ENCODE measurements at places on chromosomes 6 and 20. TPM values are rescaled to one million over a fixed set of nuclear protein-coding genes. Genes with fewer than 3 reads are reported as not detected.

ARFGEF2 gene
- 10.9 TPM for polyA plus RNA-seq

ARMH2 gene
- not detected for polyA plus RNA-seq

CLIC5 gene
- 10.1 TPM for polyA plus RNA-seq

GPSM3 gene
- polyA plus RNA-seq = 3.4 TPM

OOEP gene
- not detected for polyA plus RNA-seq

MUCL3 gene
- polyA plus RNA-seq = 0.34 TPM

GRCh38 chr6:139588076-139588639 lies 213.7 kb upstream of the CITED2 start:
- no peaks in the 10 kb centered on the region for H3K27me3 ChIP-seq
- H3K36me3 ChIP-seq = no peaks in the 10 kb centered on the region
- H3K4me3 ChIP-seq = no peak overlapping the region
- peak overlapping the region; percentile 78 for H3K27ac ChIP-seq
- H3K4me1 ChIP-seq = peaks cover 24% of the 10 kb centered on the region

DNA sequence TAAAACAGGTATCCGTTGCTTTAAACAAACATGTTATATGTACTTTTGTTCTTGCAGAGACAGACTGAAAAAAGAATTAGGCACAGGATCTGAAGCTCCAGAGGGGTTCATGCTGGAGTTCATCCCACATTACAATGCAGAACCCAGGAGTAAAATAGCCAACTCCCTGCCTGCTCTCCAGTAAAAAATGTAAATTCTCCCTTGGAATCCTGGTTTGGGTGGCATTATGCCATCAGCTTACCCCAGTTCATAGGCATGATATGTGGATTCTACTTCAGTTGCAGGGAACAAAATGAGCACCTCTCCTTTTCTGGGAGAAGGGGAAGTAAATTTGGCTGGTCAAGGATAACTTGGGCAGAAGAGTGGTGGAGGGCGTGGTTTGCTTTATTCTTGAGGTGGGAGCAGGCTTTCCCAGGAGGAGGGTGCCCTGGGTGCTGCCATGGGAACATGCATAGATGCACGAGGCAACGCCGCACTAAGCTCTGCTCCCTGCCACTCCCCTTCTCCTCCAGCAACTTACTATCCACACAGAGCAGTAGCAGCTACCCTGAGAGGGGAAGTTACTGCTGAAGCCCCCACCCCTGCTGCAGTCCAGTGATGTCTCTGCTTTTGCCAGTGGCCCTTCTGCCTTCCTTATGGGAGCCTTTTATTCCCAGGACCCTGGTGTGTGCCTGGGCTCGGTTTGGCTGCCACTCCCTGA lies 71.6 kb upstream of the GLP1R start:
- DNase-seq = no peak
- peaks cover 21% of the 10 kb centered on the region for H3K4me1 ChIP-seq
- H3K27me3 ChIP-seq = peaks cover 16% of the 10 kb centered on the region
- H3K4me3 ChIP-seq = no peak overlapping the region
- H3K27ac ChIP-seq = no peak overlapping the region

- H3K4me3 ChIP-seq = no peak overlapping the region
- no peaks in the 10 kb centered on the region for H3K27me3 ChIP-seq
- no peaks in the 10 kb centered on the region for H3K36me3 ChIP-seq
- no peak for DNase-seq
Observed at GRCh38 chr20:48959899-48960550, 38.5 kb downstream of the ARFGEF2 start.

DNA sequence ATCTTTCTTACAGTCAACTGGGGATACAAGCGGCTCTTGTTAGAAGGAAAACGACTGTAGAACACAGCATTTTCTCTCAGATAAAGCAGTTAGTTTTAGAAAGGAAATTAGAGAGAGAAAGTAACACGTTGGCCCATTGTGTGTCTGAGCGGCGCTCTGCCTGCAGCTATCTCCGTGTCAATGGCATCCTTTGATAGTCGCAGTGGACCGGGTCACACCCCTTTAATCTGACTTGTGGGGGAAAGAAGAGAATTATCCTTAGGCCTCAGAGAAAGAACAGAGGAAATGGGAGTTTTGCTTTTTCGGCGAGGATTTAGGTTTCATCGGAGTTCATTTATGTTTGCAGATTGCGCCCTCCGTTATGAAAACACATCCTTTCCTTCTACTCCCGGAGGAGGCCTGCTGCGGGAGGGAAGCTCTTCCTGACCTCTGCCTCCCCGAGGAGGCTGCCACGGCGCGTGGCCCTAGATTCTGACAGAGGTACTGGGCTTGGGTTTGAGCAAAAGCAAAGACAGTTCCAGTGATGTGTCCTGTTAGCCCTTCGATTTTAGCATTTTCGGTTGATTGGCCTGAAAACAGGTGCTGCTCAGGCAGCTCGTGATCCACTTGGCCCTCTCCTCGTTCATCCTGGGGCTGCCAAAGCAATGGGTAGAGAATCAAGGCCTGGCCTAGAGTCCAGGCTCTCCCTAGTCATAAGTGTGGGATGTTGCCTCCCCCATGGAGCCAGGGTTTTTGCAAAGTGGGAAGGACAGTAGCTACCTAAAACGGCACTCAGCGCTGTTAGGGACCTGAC lies 74.9 kb downstream of the ZDHHC14 start:
- no peak overlapping the region for H3K4me3 ChIP-seq
- no peak overlapping the region for H3K27ac ChIP-seq
- no peaks in the 10 kb centered on the region for H3K27me3 ChIP-seq
- H3K4me1 ChIP-seq = no peaks in the 10 kb centered on the region
- DNase-seq = no peak

- H3K4me1 ChIP-seq = no peaks in the 10 kb centered on the region
- H3K4me3 ChIP-seq = no peak overlapping the region
- H3K36me3 ChIP-seq = no peaks in the 10 kb centered on the region
- no peaks in the 10 kb centered on the region for H3K27me3 ChIP-seq
- H3K27ac ChIP-seq = no peak overlapping the region
Observed at GRCh38 chr20:25000268-25000801, 7.8 kb upstream of the APMAP start.

DNA sequence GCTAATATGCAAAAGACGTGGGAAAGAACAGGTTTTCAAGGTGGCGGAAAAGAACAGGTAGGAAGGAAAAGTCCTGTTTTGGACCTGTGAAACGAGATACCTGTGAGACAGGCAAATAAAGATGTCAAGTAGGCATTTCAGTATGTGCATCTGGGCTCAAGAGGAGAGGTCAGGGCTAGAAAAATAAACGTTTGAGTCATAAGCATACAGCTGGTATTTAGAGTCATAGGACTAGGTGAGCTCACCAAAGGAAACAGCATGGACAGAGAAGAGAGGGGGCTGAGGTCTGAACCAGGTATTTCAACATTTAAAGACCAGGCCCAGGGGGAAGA lies 14.9 kb downstream of the MTFR2 start:
- H3K4me3 ChIP-seq = no peak overlapping the region
- no peak for DNase-seq
- H3K27ac ChIP-seq = no peak overlapping the region
- no peaks in the 10 kb centered on the region for H3K4me1 ChIP-seq

DNA sequence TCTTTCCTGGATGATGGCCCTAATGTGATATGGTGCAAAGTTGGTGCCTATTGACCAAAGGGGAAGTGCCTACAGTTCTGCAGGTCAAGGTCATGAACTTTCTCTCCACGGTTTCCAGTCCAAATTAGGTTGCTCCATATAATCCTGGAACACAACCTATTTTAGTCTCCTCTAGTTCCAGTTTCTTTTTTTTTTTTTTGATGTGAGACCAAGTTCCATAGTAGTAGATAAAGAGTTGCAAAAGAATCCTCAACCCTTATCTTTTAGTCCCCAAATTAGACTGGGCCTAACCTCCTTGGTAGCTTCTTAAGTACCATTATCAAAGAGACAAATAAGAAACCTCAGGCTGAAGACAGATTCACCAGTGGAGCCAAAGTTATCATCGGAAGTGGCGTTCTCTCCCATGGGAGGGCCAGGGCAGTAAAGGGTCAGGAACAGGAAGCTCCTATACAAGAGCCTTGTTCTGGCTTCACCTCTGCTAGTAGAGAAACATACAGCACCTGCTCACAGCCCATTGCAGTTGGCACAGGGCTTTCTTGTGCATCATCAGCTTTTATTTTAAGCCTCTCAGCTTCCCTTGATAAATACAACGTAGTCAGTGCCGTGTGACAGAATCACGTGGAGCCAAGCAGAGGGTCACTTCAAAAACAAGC lies 132.2 kb upstream of the RREB1 start:
- H3K36me3 ChIP-seq = no peaks in the 10 kb centered on the region
- H3K4me1 ChIP-seq = peaks cover 6% of the 10 kb centered on the region
- H3K27ac ChIP-seq = no peak overlapping the region
- no peak for DNase-seq
- no peak overlapping the region for H3K4me3 ChIP-seq

GRCh38 chr6:130694606-130695005 lies 132.6 kb upstream of the SMLR1 start:
- no peaks in the 10 kb centered on the region for H3K4me1 ChIP-seq
- no peaks in the 10 kb centered on the region for H3K27me3 ChIP-seq
- no peaks in the 10 kb centered on the region for H3K36me3 ChIP-seq

DNA sequence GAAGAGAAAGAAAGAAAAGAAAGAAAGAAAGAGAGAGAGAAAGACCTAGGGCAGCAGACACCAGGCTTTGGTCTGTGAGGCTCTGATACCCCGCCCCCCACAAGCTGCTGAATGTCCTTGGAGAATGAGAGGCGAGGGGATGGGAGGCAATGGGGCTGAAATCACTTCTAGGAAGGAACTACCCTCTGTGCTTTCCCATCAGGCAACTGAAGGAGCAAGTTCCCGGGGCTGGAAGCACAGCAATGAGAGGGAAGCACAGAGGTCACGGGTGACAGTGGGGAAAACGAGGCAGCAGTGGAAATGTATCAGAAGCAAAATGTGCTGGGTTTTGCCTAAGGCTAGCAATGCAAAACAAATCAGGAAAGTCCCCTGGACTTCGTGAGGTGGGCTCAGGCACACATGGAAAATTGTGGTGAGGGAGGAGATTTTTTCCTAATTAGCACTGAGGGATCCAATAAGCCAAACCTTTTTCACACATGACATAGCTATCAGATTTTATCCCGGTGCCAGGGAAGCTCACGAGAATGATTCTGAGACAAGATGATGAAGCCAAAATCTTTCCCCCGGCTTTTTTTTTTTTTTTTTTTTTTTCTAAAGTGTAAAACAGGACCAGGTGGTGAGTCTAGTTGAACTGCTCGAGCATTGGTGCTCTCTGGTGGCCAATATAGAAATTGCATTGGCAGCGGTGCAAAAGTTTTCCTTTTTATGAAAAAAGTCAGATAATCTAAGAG lies 16.8 kb upstream of the ARFGEF2 start:
- peak; percentile 78 for DNase-seq
- no peak overlapping the region for H3K4me3 ChIP-seq
- no peaks in the 10 kb centered on the region for H3K27me3 ChIP-seq
- H3K36me3 ChIP-seq = no peaks in the 10 kb centered on the region

DNA sequence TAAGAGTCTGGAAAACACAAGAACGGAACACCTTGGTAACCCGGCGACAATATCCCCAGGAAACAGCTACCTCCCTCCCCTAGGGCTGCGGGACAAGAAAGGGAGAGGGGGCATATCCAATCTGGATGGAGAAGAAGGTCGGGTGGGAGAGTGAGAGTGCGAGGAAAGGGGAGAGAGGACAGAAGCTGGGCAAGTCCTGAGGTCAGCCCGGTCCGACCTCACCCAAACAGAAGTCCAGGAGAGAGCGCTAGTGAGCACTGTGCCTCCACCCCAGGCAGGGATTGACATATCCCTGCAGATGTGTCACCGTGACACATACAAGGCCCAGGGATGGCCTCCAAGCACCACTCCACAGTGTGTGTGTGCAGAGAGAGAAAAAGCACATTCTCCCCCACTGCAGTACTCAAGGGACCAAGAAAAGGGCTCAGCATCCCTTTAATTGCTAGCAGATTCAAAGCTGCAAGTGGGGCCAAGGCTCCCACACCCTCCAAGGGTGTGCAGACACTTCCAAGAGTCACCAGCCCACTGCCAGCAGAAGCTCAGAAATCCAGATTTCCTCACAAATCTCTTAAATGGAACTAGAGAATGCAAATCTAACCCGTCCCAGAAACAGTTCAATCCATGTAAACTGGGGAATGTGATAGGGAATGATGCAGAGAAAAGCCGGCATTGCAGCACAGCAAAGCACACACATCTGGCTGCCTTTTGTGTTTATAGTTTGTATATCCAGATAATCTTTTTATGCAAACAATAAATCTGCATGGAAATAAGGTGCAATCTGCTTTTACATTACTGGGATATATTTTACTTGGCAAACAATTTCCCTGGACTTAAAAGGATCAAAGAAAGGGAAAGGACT lies 3.1 kb downstream of the PXDC1 start:
- no peaks in the 10 kb centered on the region for H3K27me3 ChIP-seq
- H3K4me3 ChIP-seq = peak overlapping the region; percentile 13
- H3K27ac ChIP-seq = peak overlapping the region; percentile 97
- no peaks in the 10 kb centered on the region for H3K36me3 ChIP-seq

- H3K36me3 ChIP-seq = no peaks in the 10 kb centered on the region
- H3K4me3 ChIP-seq = no peak overlapping the region
- no peak for DNase-seq
- no peaks in the 10 kb centered on the region for H3K27me3 ChIP-seq
- peaks cover 6% of the 10 kb centered on the region for H3K4me1 ChIP-seq
Observed at GRCh38 chr20:36850759-36851158, 25.2 kb upstream of the TLDC2 start.

DNA sequence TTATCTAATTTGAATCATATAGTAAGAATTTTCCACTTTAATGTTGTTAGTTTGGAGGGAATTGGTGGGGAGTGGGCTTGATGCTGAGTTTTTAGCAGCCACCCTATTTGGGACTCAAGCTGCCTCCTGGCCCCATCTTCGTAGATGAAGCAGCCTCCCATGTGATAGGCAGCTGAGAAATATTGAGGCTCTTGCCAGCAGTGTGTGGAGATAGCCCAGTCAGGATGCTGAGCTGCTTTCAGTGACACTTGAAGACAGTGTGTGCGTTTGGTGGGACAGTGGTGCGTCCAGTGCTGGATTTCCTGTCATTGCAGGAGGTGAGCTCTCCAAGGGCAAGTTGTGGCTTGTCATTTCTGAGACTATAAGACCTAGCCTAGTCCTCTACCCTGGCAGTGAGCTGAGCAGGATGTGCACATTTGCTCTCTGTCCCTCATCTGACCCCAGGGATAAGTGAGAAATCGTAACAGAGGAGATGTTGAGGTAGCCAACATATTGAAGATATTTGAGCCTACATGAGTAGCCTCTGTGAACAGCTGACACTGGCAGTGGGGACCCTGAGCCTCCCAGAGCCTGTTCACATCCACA lies 47.9 kb upstream of the RNF8 start:
- no peak overlapping the region for H3K4me3 ChIP-seq
- no peaks in the 10 kb centered on the region for H3K27me3 ChIP-seq
- no peak for DNase-seq
- no peaks in the 10 kb centered on the region for H3K36me3 ChIP-seq

Measured in hepatocyte (in vitro differentiated cells).